Osteoblast (primary cell): ENCODE measurements at places on chromosomes 16 and 17. TPM values are rescaled to one million over a fixed set of nuclear protein-coding genes. Genes with fewer than 3 reads are reported as not detected.

GRCh38 chr17:63531022-63531965, 8.1 kb downstream of the KCNH6 start:
- peak; percentile 84 for DNase-seq

DNA sequence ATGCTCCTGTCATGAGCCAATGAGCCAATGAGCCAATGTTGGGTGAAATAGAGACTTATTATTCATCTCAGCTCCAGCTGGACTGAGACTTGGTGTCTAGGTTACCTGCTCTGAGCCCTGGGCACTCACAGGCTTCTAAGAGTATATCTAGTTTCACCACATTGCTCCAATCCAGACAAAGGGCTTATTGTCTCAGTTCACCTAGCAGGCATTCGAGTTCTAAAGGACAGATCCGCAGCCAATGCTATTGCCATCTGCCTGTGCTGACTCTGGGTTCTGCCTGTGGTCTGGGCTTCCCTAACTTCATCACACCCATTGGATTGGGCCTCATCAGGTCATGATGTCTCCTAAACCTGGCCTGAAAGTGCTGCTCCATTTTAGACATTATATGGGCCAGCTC, 66.1 kb upstream of the HS3ST4 start:
- no peak for DNase-seq

- peak; percentile 93 for DNase-seq
Observed at GRCh38 chr16:87463722-87464690, 28.8 kb downstream of the ZCCHC14 start.

DNA sequence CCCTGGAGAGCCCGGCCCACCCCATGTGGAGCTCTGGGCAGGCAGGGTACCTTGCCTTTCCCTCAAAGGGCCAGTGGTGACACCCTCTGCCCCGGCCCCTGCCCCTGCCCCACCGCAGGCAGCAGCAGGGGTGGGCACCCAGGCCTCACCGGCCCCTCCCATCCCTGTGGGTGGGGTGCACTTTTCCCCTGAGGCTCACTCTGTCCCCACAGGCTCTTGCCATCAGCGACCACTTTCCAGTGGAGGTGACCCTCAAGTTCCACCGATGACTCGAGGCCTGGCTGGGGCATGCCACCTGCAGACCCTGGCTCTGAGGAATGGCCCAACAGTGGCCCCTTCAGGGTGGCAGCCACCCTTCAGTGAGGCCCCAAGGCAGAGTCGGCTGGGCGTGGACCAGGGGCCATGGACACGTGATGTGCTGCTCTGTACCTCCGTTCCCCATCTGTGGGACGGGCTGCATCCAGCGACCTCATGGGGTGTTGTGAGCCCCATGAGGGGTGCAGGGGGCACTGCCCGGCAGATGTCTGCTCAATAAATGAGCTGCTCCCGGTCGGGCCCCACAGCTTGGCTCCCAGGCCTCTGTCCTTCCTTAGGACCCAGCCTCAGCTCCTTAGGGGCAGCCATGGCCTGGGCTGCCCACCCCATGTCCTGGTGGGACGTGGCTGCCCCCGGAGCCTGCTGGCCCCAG, 2.0 kb downstream of the DNASE1L2 start:
- DNase-seq, result peak; percentile 72

- DNase-seq, result no peak
Observed at GRCh38 chr17:4753392-4753791, 13.7 kb upstream of the CXCL16 start.

GRCh38 chr17:4173781-4174180, 30.8 kb downstream of the CYB5D2 start:
- DNase-seq, result peak; percentile 54

- no peak for DNase-seq
Observed at GRCh38 chr16:68187505-68187904, 48.4 kb downstream of the ESRP2 start.

DNA sequence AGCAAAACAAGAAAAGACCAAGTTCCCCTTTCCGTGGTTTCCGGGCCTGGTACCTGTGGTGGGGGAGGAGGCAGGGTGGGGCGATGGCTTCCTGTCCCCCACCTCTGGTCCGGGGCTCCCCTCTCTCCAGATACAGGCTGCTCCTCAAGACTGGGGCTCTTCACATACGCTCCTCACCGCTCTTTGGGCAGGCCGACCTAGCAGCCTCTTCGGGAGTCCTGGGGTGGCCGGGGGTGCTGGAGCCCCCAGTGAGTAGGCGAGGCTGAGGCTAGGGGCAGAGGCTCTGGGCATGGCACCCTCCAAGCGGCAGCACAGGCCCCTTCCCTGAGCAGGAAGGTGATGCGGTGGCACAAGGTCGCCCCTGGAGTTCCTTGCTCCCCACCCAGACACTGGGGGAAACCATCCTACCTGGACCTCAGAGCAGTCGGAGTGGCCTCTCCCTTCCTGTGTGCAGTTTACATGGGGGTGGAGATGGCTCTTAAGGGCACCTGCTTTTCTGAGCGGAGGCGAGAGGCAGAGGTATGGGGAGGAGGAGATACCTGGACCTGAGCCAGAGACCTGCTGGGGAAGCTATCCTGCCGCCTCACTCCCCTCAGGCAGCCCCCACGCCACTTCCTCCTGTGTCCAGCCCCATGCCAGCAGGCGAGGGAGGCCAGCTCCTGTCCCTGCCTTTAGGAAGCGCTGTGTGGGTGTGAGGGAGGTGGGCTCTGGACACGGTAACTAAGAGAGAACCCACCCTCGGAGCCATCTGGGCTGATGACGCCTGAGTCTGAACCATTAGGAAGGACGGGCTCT, 891 bp downstream of the CORO1A start:
- DNase-seq, result peak; percentile 87

DNA sequence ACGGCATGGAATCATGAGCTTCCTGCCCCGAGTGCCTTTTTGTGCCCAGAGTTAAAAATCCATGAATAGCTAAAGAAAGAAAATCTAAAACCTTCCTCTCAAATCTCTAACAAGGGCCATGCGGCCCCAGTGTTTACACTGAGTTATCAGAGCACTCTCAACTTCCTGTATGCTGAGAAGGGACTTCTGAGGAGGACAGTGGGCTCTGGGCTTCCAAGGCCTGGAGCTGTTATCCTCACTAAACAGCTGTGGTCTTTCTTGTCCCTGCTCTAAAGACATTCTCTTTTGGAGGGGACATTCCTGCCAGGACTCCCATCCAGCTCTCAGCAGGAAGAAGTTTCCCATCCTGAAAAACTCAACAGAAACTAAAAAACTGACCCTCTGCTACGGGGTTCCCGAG, 135.6 kb downstream of the AATF start:
- DNase-seq, result no peak

- peak; percentile 80 for DNase-seq
Observed at GRCh38 chr17:9924735-9925191, 19.7 kb upstream of the RCVRN start.

GRCh38 chr17:12536472-12536871, 129.2 kb upstream of the MYOCD start:
- no peak for DNase-seq

GRCh38 chr17:65551267-65552040, 10.0 kb downstream of the AXIN2 start:
- DNase-seq, result no peak

DNA sequence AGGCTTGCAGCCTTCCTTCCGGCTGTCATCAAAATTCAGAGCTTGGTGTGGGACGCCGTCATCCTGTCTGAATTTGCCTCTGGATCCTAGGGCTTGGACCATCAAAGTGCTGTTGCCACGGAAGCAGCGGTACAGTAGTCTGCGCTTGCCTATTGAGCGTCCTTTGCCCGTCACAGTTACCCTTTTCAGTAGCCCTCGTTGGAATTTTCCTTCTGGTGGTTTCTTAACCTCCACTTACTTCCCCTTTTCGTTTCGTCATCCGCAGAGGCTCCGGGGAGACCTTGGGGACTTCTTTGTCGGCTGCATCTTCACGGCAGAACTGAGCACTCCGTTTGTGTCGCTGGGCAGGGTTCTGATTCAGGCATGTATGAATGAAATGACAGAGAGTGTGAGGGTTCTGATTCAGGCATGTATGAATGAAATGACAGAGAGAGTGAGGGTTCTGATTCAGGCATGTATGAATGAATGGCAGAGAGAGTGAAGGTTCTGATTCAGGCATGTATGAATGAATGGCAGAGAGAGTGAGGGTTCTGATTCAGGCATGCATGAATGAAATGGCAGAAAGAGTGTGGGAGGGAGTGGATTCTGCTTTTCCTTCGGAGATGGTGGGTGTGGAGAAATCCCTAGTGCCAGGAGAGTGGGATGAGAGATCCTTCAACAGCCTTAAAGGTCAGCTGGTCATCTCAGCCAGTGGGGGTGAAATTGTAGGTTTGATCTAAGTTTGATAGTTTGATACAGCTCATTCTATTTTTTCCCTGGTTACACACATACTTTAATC, 8.0 kb downstream of the TLCD3A start:
- no peak for DNase-seq

DNA sequence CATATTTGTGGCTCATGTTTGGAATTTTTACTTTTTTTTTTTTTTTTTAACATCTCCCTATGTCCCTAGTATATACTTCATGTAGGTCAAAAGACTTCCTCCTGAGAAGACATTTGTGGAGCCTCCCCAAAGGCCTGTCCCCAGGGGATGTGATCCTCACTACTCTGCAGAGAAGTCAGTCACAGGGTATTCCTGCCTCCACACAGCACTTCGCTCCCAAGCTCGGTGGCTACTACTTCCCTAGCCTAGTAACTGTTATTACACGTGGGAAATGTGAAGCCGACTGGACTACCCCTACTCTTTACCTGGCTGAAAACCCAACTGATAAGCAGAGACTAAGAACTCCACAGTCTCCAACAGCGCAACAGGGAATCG, 116.8 kb downstream of the HIC1 start:
- no peak for DNase-seq

GRCh38 chr16:83714286-83714685, 93.5 kb upstream of the HSBP1 start:
- DNase-seq, result no peak

DNA sequence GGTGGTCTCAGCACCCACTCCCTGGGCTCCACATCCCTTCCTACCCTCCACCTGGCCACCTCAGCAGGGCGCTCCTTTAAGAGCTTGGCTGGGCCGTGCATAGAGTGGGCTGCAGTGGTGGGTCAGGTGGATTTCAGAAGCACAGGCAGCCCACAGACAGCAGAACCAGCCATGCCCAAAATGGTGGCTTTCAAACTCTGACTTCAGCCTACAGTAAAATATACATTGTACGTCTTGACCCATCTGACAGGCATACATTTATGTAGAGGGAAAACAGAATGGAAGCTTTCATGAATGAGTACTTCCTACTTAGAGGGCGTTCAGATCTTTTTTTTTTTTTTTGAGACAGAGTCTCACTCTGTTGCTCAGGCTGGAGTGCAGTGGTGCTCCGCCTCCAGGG, 26.0 kb upstream of the LASP1NB start:
- peak; percentile 4 for DNase-seq

GRCh38 chr16:21156767-21157467, 1.6 kb upstream of the LDAF1 start:
- DNase-seq, result peak; percentile 96

DNA sequence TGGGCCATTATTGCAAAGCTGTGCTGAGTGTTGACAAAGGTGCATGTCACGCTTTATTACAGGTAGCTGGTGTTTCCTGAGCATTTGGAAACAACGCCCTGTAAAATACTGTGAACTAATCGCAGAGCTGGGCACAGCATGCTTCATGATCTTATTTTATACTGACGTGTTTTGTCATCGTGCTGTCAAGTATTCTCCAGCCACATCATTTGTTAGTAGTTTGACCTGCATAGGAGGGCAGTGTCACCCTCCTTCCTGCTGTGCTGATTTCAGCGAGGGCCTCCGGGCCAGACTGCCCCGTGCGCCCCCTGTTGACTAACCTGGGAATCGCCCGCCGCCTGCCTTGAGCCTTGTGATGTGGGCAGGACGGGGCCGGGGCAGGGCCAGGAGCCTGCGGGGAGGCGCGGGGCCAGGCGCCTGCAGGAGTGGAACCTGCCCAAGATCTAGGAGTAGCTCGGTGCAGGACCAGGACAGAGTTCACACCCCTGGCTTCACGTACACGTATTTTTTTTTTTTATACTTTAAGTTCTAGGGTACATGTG, 820.7 kb downstream of the KCNJ18 start:
- no peak for DNase-seq

DNA sequence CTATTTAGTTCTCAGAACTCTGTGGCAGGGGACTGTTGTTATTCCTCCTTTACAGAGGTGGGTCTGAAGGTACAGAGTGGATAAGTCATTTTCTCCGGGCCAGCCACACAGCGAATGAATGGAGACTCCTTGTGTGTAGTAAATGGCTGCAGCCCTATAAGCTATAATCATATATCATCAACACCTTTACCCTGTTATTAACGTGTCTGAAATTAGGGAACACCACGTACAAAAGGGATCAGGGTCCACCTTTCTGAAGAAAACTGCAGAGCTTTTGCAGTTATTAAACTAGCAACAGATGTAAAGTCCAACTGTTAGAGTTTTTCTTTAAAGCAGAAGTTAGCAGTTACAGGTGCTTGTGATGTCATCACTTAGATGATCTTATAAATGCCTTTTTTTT, 696.7 kb downstream of the MAF start:
- DNase-seq, result no peak

DNA sequence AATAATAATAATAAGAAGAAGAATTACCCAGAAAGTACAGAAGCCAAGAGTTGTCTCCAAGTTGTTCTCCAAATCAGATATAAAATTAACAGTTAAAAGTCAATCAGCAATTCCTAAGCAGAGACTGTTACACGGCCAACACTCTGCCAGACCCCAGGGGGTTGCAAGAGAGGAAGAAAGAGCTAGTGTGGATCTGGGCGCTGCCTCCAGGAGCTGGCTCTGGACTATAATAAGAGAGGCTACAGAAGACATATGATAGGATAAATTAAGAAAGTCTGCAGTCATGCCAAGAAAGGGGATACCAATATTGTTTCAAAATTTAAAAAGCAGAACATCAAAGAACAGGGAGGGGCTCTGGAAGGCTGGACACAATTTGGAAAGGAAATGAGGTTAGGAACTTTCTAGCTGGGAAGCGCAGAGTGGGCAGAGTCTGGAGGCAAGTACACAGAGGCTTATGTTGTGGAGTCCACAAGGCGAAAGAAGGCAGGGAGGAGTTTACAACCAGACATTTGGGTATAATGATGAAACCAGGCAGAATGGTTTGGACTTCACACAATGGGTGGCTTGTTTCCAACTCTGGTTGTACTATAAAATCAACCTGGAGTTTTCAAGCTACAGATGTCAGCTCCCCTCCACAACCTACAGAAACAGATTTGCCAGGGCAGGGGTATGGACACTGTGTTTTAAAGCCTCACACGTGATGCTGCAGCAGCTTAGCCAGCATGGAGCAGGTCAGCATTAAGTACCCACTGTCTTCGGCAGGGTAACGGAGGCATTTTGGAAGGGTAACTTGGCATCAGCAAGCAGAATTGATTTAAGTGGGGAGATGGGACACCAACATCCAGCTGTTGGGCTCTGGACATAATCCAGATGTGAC, 49.4 kb downstream of the SLC39A11 start:
- no peak for DNase-seq

SOST gene
- total RNA-seq, result not detected in 2 replicates

CCL13 gene
- 0.36 TPM in 1 of 2 replicates, not detected in the other for total RNA-seq

C16orf74 gene
- total RNA-seq, result 0.59 and 0.72 TPM in 2 replicates

PSMC5 gene
- total RNA-seq, result 34.0 and 36.5 TPM in 2 replicates

KRTAP4-9 gene
- not detected in 2 replicates for total RNA-seq

MMP2 gene
- 2,094 and 2,259 TPM in 2 replicates for total RNA-seq

ABCA8 gene
- total RNA-seq, result 29.2 and 36.2 TPM in 2 replicates

DBNDD1 gene
- total RNA-seq, result 0.29 and 1.1 TPM in 2 replicates

NPIPB9 gene
- 1.8 and 2.7 TPM in 2 replicates for total RNA-seq
